Left renal pelvis (tissue), 4 donors: ENCODE measurements at places on chromosomes 3 and 15.

GRCh38 chr3:14256561-14257342, 78.1 kb downstream of the LSM3 start:
- no peak for DNase-seq

DNA sequence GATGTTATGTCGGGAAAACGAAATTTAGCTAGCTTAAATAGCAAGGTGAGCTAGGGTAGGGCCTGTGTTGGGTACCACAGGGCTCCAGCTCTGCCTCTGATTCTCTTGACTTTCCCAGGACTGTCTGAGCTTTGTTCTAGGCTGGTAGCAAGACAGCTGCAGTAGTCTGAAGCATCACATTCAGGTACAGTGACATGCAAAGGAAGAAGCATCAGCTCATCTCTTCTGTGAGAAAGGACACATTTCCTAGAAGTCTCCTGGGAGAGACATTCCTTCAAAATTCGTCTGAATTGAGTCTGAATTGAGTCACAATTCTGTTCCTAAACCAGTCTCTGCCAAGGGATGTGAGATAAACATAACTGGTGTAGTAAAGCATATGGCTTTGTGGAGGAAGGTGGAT, 8.5 kb upstream of the UBXN7 start:
- no peak for DNase-seq

GRCh38 chr3:126746395-126747177, 42.5 kb downstream of the CHCHD6 start:
- no peak for DNase-seq

- no peak for DNase-seq
Measured at GRCh38 chr3:33054100-33055092, 42.5 kb downstream of the GLB1 start.

- DNase-seq, result no peak
Measured at GRCh38 chr3:13373975-13374586, 46.0 kb downstream of the NUP210 start.

DNA sequence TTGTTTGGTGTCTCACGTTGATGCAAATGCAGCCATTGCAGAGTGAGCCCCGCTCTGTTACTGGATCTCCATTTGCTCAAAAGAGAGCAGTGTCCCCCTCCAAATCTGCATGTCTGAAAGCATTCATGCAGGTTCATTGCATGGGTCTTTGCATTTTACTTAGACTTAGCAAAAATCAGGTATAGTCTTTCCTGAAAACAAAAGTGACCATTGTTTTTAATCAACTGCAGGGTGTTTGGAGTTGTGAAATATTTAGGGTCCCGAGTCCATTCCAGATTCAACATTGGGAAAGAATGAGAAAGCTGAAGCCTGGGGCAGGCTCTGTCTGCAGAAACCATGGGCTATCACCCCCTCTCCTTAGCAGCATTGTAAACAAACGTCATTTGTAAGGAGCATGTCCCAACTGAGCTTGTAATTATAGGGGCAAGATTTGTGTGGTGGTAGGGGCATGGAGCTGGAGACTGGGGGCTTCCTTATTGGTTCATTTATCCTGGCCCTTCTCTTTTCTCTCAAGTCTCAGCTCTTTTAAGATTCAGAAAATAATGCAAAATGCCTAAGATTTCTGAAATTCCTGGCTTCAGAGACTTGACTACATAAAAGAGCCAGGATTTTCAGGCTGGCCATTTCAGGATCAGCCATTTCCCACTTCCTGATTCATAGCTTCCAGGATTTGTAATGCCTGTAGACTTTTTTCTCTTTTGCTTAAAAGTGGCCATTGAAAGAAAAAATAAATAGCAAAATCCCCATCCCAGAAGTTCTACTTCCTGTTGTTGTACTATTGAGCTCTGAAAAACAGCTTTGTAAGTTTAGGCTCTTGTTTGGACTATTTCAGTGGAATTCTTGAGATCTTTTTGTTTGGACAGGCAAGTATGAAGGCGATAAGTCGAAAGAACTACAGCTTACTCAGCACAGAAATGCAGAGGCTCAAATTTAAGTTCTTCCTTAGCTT, 23.0 kb downstream of the IGF1R start:
- no peak for DNase-seq

DNA sequence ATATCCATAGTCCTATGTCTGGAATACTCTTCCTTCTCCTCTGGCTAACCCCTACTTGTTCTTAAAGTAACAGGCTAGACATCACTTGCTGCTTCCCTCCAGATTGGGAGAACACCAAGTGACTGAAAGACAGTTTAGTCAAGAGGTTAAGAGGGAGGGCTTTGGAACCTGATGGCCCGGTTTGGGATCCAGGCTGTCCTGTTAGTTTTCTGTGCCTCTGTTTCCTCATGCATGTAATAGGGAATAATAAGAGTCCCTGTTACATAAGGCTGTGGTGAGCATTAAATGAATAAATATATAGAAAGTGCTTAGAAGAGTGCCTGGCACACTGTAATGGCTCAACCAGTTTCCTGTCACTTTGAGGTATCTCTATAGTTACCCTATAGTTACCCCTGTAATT, 66.3 kb downstream of the TAMM41 start:
- DNase-seq, result no peak

- DNase-seq, result no peak
Measured at GRCh38 chr15:56783156-56783856, 50.0 kb upstream of the ZNF280D start.

- no peak for DNase-seq
Measured at GRCh38 chr3:142120707-142121106, 28.6 kb downstream of the TFDP2 start.

DNA sequence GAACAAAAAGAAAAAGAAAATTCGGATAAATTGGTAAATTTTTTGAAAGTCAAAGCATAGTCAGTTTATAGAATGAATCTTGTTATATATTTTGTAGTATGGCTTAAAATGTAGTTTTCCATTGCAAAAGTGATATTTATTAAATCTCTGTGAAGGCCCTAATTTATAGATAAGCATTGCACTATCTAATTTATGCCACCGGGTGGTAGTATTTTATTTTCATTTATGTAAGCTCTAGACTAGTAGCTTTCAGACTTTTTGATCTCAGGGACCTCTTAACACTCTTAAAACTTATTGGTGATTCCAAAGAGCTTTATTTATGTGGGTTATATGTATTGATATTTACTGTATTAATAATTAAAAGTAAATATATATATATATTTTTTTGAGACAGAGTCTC, 133.9 kb upstream of the LRRFIP2 start:
- no peak for DNase-seq

DNA sequence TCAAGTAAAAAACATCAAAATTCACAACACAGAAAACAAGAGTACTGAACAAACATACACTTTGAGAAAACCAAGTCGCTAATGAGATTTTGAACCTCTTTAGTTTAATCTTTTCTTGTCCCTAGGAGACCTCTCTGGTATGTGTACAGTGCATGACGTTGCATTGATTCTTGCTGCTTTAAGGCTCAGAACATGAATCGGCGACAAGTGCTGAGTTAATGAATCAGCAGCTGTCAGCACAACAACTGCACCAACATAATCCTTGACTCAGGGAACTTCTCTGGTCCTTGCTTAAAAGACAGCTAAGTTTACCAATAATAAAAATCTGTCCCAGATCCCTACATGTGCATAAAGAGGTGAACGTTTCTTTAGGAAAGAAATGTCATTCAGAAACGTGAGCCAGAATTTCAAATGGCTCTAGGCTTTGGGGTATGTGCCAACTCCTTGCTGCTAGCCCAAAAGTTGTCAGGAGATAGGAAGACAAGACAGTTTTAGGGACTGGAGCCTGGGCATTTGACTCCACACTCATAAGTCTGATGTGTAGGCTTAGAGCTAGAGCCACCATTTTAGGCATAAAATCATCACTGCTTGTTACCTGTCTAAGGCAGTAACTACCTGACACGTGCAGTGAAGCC, 86.9 kb downstream of the IL5RA start:
- DNase-seq, result no peak

- DNase-seq, result no peak
Measured at GRCh38 chr3:2920103-2920502, 190.1 kb downstream of the IL5RA start.

- no peak for DNase-seq
Measured at GRCh38 chr3:24936574-24936973, 441.9 kb upstream of the THRB start.

- peak; percentile 43 for DNase-seq
Measured at GRCh38 chr3:177764377-177764912, 567.2 kb upstream of the TBL1XR1 start.

DNA sequence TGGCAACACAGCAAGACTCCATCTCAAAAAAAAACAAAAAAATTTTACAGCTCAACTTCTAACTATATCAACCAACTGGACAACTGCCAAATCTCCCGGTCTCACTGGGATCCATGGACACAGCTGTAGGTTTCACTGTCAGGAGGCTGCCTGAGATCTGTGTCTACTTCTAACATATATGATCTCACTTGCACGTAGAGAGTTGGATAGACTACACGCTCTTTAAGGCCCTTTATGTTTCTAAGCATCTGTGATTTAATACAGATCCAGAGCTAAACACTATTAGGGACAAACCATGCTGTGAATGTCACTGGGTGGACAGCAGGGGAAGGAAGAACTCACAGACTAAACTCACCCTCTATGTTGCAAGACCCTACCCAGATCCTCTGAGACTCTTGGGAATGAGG, 13.0 kb upstream of the APOD start:
- DNase-seq, result no peak

DNA sequence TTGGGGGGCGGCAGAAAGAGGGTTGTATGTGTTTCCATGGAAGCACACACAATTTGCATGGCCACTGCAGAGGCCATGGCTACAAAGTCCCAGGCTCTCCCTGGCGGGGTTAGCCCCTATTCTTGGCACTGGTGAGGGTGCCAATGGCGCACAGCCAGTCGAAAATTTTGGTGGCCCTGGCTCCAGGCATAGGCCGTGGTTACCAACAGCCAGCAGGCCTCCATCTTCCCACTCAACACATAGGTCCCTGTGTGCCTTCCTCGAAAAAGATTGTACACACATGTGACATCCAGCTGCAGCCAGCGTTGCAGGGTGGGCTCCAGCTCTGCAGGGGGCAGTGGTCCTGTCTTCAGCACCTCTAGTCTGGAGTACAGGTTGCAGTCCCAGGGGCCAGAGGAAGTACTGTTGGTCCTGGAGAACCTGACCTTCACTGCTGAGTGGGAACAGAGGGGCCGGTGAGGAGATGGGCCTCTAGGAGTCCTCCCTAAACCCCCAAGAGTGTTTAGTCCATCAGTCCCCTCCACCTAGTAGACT, 7.1 kb downstream of the P4HTM start:
- no peak for DNase-seq

DNA sequence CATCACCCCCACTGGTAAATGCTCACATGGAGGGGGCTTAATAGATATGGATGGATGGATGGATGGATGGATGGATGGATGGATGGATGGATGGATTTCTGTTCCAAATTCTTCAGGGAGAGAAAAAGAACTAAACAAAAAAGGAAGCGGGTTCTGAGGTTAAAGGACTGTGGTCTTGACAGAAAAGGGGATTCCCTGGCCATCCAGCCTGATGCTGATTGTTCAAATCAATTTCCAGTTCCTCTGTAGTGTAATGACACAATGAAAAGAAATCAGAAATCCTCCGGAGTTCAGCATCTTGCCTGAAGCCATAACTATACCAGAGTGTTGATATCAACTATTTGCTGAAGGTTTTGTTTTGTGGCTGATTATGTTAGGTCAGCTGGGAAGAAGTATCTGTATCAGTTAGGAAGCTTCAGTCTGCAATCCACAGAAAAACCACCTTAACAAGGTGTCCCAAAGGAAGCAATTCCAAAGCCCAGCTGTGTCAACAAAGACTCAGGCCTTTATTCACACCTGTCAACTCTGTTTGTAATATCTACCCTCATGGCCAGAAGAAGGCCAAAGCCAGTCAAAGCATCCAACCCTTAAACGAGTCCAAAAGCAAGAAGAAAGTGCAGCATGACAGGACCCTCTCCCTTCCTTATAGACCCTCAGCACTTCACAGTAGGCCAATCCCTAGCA, 24.5 kb upstream of the RASA2 start:
- DNase-seq, result no peak

DNA sequence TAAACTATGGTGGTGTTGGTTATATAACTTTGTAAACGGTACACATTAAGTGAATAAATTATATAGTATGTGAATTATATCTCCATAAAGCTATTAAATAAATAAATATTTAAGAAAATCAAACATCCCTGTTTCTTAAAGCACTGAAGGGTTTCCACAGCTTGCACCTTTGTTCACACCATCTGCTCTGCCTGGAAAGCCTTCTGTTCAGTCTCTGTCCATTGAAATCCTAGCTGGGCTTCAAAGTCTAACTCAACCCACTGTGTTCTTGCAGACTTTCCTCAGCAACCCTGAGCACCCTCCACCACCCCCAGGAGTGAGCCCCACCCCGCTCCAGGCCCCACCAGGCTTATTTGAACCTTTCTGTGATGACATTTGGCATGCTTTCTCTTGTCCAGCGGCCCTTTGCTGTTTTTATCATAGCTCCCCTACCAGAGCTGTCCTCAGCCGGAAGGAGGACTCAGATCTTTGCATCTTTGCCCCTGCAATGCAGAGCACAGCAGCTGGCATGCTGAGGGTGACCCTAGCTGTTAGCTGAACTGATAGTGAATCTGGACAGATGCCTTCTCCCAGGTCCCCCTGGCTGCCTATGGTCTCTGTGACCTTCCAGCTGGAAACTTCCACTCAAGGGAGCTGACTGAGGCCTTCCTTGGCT, 105.2 kb downstream of the DAPK2 start:
- no peak for DNase-seq

GRCh38 chr3:97956051-97956450, 16.2 kb downstream of the RIOX2 start:
- DNase-seq, result no peak

- DNase-seq, result no peak
Measured at GRCh38 chr3:339351-339750, 142.8 kb downstream of the CHL1 start.

GRCh38 chr15:66251790-66252684, 1.5 kb downstream of the MEGF11 start:
- DNase-seq, result peak; percentile 35

DNA sequence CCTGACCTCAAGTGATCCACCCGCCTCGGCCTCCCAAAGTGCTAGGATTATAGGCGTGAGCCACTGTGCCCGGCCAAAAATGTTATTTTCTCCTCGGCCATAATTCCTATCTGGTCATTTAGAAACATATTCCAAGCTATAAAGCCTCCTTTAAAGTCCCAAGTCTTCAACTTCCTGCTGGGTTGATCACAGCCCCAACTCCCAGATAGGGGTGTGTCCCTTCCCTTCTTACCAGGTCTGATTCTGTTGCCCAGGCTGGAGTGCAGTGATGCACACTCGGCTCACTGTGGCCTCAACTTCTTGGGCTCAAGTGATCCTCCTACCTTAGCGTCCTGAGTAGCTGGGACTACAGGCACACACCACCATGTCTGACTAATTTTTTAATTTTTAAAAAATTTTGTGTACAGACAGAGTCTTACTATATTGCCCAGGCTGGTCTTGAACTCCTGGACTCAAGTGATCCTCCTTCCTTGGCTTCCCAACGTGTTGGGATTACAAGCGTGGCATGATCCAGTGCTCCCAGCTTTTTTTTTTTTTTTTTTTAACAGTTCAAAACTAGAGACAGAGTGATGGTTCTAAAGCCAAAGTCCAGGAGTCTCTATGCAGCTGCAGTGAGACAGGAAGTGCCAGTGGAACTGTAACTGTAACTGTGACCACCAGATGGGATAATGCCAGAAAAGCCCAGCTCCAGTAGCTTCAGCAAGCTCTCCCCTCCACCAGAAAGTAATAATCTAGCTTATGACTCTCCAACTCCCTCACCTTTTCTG, 8.2 kb upstream of the PRKAR2A start:
- no peak for DNase-seq
